ENCODE measurements at places on chromosomes 5 and 9.
A peak's percentile ranks its signal among the peaks of the same experiment; 100 is the strongest.

DNA sequence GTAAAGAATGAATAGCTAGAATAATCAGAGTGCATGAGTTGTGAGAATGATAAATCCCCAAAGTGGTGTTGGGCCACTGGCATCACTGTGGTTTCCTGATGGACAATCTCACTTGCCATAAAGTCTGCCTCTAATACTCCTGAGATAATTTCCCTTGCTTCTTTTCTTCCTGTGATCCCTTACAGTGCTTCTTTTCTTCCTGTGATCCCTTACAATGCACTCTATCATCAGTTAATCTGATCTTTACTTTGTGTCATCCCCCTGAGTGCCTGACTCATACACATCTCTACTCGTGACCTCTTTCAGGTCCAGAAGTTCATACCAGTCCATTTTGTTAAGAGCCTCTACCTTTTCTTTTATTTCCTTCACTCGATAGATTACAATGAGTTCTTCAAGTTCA, 418.3 kb downstream of the HCN1 start:
- no peak for DNase-seq

DNA sequence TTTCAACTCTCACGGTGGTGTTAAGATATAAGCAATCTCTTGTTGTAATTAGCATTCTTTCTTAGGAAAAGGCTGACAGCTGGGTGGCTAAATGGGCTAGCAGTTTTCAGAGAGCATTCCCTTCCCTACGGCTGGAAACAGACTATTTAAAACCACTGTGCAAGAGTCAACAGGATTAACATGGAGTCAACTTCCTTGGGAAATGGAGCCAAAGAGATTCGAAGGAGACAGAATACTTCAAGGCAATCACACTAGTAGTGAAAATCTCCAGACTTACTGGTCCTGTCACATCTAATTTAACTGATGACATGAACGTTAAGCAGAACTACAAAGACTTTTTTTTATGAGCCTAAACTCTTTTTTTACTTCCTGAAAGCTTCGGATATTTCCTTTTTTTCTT, 453.3 kb upstream of the ITGA1 start:
- no peak for DNase-seq

DNA sequence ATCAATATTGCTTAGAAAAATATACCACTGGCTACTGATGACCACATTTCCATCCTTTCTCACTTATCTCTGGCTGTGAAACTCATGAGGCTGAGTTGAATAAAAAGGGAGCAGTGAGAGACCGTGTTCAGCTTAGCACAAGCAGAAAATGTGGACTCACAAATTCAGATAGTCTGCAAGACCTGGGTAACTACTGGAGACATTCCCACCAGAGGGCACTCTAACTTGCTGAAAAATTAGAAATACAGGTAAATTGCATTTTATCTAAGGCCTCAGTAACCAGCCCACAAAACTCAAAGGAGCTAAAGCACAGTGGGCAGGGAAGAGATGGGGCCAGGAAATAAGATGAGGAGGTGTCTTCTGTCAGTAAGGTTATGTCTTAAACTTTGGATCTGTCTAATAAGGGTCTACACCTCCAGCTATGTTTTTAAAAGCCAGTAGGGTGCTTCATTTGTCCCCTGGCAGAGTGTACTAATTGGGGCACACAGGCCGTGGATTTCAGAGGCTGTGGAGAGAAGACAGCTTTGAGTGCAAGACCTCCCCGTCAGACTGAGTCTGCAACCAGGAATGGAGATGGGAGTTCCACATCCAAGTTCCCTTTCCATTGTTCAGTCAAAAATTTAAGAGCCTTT, 8.7 kb upstream of the NDUFB6 start:
- peak; percentile 83 for DNase-seq

DNA sequence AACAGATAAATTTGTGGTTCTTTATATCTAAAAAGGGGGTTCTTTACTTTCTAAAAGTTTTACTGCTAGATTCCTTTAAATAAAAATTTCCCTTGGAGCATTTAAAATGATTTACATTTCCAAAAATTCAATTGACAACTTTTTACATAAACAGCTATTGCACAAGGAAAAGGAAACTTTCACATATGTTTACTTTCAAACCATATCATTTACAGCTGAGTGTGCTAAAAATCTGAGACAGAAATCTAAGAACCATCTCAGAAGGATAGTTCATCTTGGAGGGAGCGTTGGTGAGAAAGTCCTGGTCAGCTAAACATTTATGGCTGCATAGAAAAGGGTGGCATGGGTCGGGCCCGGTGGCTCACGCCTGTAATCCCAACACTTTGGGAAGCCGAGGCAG, 235.4 kb downstream of the DTWD2 start:
- DNase-seq, result no peak

DNA sequence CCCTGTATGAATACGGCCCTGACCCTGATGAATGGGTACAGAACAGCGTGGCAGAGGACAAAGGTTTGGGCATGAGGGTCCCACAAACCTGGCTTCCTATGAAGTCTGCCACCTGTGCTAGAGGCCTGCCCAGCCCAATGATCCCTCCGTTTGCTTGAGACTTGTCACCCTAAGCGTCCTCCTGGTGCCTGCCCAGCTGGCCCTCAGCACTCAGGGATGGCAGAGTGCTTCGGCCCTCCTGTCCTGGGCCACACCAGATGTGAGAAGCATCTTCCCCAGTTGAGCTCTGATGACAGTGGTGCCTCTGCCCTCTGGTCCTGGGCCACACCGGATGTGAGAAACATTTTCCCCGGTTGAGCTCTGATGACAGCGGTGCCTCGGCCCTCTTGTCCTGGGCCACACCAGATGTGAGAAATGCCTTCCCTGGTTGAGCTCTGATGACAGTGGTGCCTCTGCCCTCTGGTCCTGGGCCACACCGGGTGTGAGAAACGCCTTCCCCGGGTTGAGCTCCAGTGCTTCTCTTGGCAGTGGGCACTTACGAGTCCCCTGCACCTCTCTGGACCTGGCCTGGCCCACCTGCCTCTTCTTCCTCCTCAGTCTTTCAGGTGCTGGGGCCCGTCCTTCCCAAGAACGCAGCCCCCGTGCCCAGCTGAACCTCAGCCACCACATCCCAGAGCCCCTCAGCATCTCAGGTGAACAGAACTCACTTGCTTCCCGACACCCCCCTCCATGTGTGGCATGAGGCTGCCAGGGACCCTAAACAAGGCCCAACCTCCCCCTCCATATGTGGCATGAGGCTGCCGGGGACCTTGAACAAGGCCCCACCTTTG, 253.1 kb upstream of the IRX1 start:
- no peak for DNase-seq

- no peak for DNase-seq
These were observed 124.4 kb upstream of the COL5A1 start for GRCh38 chr9:134517069-134517680.

GRCh38 chr9:5326893-5327548, 12.7 kb downstream of the RLN1 start:
- no peak for DNase-seq

GRCh38 chr5:61805101-61805500, 473.0 kb downstream of the ZSWIM6 start:
- no peak for DNase-seq

DNA sequence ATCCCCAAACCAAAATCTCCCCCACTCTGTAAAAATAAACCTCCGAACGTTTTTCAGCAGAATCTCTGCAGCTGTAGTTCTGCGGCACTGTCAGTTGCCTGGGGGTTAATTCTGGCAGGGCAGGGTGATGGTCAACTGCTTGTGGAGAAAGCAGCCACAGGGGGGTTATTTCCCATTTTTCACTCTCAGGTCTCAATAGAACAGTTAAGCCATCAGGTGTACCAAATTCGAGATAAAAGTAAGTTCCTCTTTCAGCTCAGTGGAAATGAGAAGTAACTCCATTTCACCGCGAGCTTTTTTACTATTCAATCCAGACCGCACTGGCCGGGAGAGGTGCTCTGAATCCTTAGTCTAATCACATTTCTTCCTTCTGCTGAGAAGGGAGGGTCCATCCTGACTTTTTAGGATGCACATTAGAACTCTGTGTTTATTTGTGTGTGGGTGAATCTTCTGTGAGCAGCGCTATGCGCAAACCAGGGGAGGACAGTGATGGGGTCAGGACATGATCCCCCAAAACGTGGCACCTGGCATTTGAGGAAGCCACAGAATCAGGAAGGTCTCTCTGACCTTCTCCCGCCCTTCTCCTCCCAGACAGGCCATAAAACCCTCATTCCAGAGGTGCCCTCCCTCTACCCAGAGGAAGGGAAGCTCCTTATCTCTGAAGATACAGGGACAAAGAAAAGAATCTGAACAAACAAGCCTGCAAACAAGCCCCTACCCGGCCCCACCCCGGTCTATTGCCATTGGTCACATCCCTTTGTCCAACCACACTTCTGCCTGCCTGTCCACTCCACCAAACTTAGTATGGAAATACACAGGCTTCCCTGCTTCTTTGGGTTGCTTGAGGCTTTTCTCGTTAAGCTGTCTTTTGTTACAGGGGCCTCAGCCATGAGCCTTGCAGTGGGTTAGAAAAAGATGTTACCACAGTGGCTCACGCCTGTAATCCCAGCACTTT, 229.0 kb downstream of the ROR2 start:
- peak; percentile 70 for DNase-seq

GRCh38 chr9:124278054-124278540, 20.3 kb downstream of the NEK6 start:
- DNase-seq, result peak; percentile 48

DNA sequence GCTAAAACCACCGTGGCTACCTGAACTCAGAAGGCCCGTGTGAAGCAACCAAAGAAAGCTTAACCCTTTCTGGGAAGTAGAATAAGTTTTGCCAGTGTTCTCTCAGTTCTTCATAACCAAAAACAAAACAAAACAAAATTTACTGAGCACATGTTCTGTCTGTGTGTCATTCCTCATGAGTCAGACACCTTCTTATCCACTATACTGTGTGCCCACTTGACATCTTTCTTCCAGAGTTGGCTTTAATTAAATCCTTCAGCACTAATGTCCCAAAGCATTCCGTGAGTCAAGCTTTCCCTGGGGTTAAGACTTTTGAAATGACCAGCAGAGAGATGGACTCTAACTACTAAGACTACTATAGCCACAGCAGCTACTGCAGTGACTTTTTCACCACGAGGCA, 61.3 kb downstream of the GLIS3 start:
- DNase-seq, result no peak

DNA sequence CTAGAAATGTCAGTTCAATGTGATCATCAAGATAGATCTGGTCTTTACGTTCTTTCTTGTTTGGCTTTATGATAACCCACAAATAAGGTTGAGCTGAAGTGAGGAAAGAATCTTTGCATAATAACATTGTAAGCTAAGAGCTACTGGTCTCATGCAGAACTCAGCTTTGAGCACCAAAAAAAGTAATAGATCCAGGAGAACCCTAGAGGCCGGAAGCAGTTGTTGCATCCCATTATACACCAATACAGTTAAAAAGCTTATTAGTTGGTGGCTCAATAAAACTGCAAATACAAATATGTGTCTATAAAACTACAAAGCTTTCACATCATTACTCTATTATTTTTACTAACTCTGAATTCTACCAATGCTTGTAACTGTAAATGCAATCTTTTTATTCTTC, 85.5 kb upstream of the NUDT12 start:
- no peak for DNase-seq

- peak; percentile 55 for DNase-seq
These were observed 844 bp upstream of the MCCC2 start for GRCh38 chr5:71586052-71586940.

- DNase-seq, result no peak
These were observed 413.4 kb upstream of the SLC30A5 start for GRCh38 chr5:68680366-68680765.

- DNase-seq, result no peak
These were observed 21.4 kb upstream of the ISOC1 start for GRCh38 chr5:129073111-129073510.

GRCh38 chr9:124835026-124835557, 18.2 kb upstream of the WDR38 start:
- no peak for DNase-seq

DNA sequence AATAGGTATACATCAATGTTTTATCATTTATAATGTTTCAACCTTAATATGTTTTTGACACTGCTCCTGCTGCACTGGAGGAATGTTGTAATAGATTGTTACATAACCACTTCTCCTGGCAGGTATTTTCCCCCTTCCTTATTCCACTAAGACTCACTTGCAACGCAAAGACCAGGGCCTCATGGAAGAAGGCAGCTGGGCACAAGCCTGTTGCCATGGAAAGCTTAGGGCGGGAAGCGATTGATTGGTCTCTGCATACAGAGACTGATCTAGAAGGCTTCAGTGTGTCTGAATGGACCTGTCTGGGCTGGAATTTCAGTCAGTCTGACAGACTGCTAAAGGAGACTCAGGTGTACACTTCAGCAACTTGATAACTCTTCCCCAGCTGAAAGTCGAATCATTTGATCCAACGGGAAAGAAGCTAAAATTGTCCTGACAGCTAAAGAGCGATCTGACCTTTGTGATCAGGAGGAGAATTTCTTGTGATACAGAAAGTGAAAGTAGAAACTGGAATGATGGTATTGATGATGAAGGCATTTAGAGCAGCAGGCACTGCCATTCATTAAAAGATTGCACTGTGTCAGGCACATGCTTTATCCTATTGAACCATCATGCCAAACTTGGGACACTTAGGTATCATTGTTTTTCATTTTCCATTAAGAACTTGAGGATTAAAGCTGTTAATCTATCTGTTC, 65.1 kb downstream of the GRIA1 start:
- no peak for DNase-seq

GRCh38 chr5:135076051-135076491, 42.0 kb upstream of the PITX1 start:
- DNase-seq, result no peak

DNA sequence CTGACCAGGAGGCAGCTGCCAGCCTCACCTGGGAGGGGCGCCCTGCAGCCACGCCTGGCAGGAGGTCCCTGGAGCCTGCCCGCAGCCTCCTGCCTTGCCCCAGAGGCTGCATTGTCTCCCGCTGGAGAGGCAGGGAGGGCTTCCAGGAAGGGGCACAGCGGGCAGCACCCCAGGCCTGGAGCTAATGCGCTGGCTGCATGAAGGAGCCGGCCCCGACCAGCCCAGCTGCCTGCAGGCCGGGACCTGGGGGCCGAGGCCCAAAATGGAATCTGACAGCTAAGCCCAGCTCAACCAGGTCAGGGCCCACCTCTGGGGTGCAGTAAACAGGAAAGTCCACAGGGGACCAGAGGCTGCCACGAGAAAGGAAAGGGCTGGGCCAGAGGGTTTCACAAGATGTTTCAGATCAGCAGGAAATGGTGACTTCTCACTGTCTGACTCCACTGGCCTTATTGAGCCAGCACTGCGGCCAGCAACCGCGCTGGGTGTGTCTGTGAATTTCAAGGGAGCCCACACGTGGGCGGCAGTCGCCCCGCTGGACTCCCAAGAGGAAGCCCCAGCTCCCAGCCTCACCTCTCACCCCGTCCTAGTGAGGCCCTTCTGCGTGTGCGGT, 18.6 kb upstream of the NOTCH1 start:
- peak; percentile 85 for DNase-seq

GRCh38 chr9:105295201-105295550, 50.7 kb downstream of the SLC44A1 start:
- no peak for DNase-seq

- DNase-seq, result no peak
These were observed 181.1 kb upstream of the RAD23B start for GRCh38 chr9:107102011-107102410.

GRCh38 chr9:87996234-87996860, 22.0 kb upstream of the CDK20 start:
- DNase-seq, result no peak

- DNase-seq, result no peak
These were observed 280.6 kb downstream of the EPB41L4A start for GRCh38 chr5:112138526-112138925.
